CD4-positive, alpha-beta T cell (primary cell): ENCODE measurements at places on chromosomes 6 and 20. TPM values are rescaled to one million over a fixed set of nuclear protein-coding genes. Genes with fewer than 3 reads are reported as not detected.

DNA sequence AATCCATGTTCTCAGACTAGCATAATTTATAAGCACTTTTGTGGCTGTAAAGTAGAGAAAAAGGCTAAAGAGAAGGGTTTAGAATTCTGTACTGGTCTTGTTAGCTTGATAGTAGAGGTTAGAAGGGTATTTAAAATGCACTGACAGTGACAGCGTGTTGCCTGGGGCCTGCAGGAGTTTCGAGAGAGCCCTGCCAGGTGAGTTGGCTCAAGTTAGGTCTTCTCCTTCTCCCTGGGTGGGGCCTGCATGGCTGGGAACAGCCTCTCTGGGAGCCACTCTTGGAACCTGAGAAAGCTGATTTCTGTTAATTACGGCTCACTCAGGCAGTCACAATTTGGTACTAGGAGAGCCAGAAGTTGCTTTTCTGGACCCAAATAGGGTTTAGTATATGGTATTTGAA is 103.7 kb downstream of the ARID1B start:
- no peak for DNase-seq
- no peaks in the 10 kb centered on the region for H3K27me3 ChIP-seq
- H3K36me3 ChIP-seq: no peaks in the 10 kb centered on the region
- peaks cover 50% of the 10 kb centered on the region for H3K4me1 ChIP-seq
- H3K4me3 ChIP-seq: no peak overlapping the region

DNA sequence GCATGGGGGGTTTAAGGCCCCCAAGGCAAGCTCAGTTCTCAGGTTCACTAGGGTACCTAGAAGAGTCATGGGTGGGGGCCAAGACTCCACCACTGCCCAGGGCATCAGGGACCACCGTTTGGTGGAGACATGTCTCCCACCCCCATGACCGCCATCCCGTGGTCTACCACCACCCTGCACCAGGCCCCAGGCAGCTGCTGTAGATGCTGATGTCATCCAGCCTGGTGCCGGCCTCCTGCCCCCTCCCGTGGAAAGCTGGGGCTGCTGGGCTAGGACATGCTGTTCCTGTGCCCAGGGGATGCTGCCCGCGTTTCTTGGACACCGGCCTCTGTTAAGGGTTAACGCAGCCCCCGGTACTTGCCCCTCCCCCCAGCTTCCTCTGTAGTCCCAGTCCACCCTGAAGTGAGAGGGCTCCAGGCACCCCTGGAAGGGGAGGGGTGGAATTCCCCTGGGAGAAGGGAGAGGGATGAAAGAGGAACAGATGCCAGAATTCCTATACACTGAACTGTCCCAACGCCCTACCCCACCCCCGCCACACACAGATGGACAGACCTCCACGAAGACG is 587 bp downstream of the IP6K3 start:
- no peak overlapping the region for H3K27ac ChIP-seq
- peaks cover 4% of the 10 kb centered on the region for H3K27me3 ChIP-seq
- DNase-seq: no peak
- no peak overlapping the region for H3K4me3 ChIP-seq
- peaks cover 5% of the 10 kb centered on the region for H3K4me1 ChIP-seq

DNA sequence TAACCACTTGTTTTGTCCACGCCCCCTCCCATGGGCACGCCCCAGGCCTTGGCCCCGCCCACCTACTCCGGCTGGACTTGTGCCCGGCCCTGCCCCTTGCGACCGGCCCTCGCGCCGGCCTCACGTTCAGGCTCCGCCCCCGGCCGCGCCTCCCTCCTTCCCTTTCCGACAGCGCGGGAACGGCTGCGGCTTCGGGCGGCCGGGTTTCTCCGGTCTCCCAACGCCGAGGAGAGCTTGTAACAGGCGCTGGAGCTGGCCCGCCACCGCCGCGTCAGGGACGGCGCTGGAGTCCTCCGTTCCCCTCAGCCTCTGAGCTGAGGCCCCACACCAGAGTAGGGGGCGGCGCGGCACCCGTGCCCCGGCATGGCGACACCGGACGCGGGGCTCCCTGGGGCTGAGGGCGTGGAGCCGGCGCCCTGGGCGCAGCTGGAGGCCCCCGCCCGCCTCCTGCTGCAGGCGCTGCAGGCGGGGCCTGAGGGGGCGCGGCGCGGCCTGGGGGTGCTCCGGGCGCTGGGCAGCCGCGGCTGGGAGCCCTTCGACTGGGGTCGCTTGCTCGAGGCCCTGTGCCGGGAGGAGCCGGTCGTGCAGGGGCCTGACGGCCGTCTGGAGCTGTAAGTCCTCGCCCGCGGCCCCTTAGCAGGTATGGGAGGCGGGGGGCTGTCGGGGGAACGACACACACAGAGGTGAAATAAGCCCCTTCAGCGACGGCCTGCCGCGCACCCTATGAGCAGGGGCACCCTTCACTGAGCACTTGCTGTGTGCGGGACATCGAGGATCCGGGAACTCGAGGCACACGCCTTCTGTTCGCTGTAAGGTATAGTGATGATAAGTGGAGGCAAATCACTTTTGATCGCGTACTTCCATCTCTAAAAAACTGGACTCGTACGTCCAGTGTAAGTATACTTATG is at the start of gene FANCE:
Gene FANCE, plus strand, starts transcription at position 156 of the 908 bp plus-strand sequence. Its CDS starts 208 bp downstream, at position 364.
- H3K36me3 ChIP-seq: peaks cover 14% of the 10 kb centered on the region
- no peaks in the 10 kb centered on the region for H3K27me3 ChIP-seq
- H3K27ac ChIP-seq: peak within 1 kb of the TSS; percentile 55
- peaks cover 34% of the 10 kb centered on the region for H3K4me1 ChIP-seq
- peak; percentile 80 for DNase-seq

GRCh38 chr20:40860487-40860902 is 168.1 kb upstream of the TOP1 start:
- no peaks in the 10 kb centered on the region for H3K27me3 ChIP-seq
- H3K4me1 ChIP-seq: no peaks in the 10 kb centered on the region
- no peak overlapping the region for H3K27ac ChIP-seq
- no peak for DNase-seq

- H3K27ac ChIP-seq: no peak overlapping the region
- no peaks in the 10 kb centered on the region for H3K27me3 ChIP-seq
- no peak for DNase-seq
- no peaks in the 10 kb centered on the region for H3K36me3 ChIP-seq
- H3K4me1 ChIP-seq: no peaks in the 10 kb centered on the region
Measured at GRCh38 chr6:51398793-51399192, 580.1 kb downstream of the TFAP2B start.

GRCh38 chr6:157822245-157823000 is 623 bp upstream of the SNX9 start:
- no peaks in the 10 kb centered on the region for H3K27me3 ChIP-seq
- no peaks in the 10 kb centered on the region for H3K36me3 ChIP-seq
- DNase-seq: peak; percentile 49
- no peak overlapping the region for H3K27ac ChIP-seq
- H3K4me1 ChIP-seq: peaks cover 17% of the 10 kb centered on the region

GRCh38 chr6:77092971-77093370 is 370.3 kb downstream of the HTR1B start:
- H3K27me3 ChIP-seq: no peaks in the 10 kb centered on the region
- H3K27ac ChIP-seq: no peak overlapping the region
- no peak for DNase-seq
- H3K4me3 ChIP-seq: no peak overlapping the region
- H3K4me1 ChIP-seq: no peaks in the 10 kb centered on the region
- no peaks in the 10 kb centered on the region for H3K36me3 ChIP-seq

GRCh38 chr20:59908855-59909254 is 24.6 kb downstream of the SYCP2 start:
- H3K4me1 ChIP-seq: no peaks in the 10 kb centered on the region
- no peaks in the 10 kb centered on the region for H3K36me3 ChIP-seq
- peaks cover 4% of the 10 kb centered on the region for H3K27me3 ChIP-seq
- H3K27ac ChIP-seq: no peak overlapping the region
- no peak overlapping the region for H3K4me3 ChIP-seq

DNA sequence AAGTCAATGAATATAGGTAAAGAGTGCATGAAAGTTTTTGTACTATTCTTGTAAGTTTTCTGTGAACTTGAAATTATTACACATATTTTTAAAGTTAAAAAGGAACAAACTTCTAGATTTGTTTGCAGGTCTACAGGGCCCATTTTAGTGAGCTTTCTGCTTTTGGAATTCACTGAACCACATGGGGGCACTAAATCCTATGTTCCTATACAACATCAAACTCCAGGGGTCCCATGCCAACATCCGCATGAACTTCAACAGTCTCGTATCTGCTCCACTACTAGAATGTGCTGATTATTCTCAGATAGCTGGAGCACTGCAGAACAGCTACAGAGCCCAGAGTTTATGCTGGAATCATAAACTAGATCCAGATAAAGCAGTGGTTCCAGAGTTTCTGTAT is 347.9 kb upstream of the SPTLC3 start:
- no peak overlapping the region for H3K27ac ChIP-seq
- no peaks in the 10 kb centered on the region for H3K27me3 ChIP-seq
- no peak overlapping the region for H3K4me3 ChIP-seq
- no peaks in the 10 kb centered on the region for H3K4me1 ChIP-seq
- no peak for DNase-seq
- H3K36me3 ChIP-seq: no peaks in the 10 kb centered on the region

DNA sequence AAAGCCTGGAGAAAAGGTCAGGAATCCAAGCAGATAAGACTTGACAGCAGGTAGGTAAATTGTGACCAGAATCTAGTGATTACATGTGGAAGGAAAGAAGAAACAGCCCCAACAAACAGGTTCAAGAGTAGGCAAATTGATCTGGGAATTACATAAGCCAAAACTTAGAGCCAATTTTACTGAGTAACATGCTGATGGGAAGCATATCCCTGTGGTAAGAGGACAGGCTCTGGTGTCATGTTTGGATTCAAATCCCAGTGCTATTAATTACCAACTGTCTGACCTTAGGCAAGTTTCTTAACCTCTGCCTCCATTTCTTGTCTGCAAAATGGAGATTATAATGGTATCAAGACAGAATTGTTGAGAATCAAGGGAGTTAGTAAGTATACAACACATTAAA is 20.4 kb downstream of the MCM9 start:
- H3K4me1 ChIP-seq: no peaks in the 10 kb centered on the region
- H3K27me3 ChIP-seq: no peaks in the 10 kb centered on the region
- DNase-seq: no peak
- peaks cover 76% of the 10 kb centered on the region for H3K36me3 ChIP-seq

Gene BTN1A1
- total RNA-seq: not detected

Gene PPT2
- total RNA-seq: 8.7 TPM

Gene FAM83C
- not detected for total RNA-seq

Gene SIRPB1
- 7.8 TPM for total RNA-seq

Gene TBP
- 14.1 TPM for total RNA-seq

Gene WFDC10B
- not detected for total RNA-seq
